ENCODE measurements at places on chromosomes 7 and 10.

GRCh38 chr7:142805350-142806021, 34.7 kb downstream of the PRSS2 start:
- no peak for DNase-seq

DNA sequence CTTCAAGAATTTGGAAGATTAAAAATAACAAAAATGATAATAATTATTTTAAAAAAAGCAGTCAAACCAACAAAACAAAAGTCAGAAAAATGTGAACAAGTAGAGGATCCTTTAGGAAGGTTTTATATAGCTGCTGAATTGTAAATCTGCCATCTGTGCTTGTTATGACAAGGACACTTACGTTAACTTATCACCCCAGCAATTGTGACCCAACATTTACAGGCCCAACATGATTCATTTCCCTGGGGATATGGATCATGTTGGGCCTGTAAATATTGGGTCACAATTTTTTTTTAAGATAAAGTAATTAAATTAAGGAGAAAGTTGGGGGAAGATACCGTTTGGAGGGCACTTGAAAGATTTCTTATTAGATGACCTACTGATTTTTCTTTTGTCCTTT, 261.4 kb upstream of the HABP2 start:
- DNase-seq: no peak

DNA sequence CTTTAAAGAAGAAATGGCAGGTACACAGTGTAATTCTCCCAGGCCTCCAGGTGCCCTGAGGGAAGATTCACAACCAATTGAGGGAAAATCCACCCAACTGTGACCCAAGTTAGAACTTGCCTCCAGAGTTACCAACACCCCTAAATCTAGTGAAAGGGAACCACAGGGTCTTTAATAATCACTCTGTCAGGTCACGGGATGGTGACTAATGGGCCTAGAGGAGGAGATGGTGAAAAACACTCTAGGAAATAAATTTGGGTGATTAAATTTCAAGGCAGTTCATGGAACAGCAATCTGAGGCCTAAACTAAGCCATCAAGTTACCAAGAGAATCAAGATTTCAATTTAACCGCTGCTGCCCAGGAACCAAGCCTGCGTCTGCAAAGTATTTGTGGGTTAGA, 26.7 kb upstream of the SLF2 start:
- DNase-seq: no peak

- DNase-seq: no peak
Observed at GRCh38 chr10:22856444-22857074, 71.3 kb upstream of the ARMC3 start.

DNA sequence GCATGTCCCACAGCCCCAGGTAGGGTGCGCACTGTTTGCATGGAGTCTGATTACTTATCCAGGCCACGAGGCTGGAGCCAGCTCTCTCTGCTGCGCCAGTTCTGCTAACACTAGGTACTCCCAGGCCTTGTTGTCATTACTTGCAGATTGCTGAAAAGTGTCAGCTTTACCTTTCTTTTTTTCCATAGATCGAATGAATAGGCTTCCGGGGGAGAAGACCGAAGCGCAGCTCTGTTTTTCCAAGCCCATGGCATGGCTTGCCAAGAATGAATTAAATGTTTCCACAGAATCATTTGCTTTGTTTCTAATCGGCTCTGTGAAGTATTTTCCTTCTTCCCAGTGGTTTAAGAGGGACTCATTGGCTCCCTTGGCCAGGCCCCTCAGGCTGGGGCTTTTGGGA, 285.8 kb downstream of the BMPER start:
- DNase-seq: no peak

- DNase-seq: no peak
Observed at GRCh38 chr10:33566426-33566825, 232.0 kb upstream of the NRP1 start.

GRCh38 chr10:113930482-113931057, 76.1 kb downstream of the NHLRC2 start:
- DNase-seq: no peak

DNA sequence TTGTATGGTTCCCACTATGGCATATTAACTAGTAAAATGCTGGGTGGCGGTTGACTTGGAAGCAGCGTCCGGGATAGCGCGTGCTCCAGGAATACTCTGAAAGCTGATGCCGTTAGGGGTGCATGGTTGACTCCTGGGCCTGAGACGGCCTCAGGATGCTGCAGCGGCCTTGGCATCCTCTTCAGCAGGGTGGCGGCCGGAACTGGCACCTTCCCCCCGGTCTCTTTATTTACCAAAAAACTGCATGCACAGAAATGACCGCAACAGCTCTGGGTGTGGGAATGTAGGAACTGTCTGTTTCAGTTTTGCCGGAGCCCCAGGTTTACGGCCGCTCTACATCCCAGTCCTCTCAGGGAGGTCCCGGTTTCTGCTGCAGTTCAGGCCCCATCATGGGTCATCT, 28.8 kb downstream of the PFKP start:
- DNase-seq: no peak

DNA sequence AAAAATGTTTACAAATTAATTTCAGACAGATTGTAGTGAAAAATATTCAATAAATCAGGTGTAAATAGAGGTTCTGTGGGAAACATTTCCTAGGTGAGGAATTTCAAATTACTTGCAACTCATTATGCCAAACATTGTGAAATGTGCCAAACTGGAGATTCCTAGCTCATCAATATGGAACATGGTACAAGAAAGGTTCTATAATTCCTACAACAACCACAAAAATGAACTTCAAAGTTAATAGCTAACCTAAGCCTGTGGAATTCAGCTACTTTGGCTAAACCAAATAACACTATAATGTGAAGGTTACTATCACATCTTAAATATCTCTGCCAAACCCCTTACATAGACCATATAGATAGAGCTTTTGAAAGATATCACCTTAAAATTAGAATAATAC, 223.3 kb upstream of the HGF start:
- no peak for DNase-seq

Data from NCI-H146 (cell line).